H7 (cell line): ENCODE measurements at places on chromosomes 4 and X. TPM values are rescaled to one million over a fixed set of nuclear protein-coding genes. Genes with fewer than 3 reads are reported as not detected.

DNA sequence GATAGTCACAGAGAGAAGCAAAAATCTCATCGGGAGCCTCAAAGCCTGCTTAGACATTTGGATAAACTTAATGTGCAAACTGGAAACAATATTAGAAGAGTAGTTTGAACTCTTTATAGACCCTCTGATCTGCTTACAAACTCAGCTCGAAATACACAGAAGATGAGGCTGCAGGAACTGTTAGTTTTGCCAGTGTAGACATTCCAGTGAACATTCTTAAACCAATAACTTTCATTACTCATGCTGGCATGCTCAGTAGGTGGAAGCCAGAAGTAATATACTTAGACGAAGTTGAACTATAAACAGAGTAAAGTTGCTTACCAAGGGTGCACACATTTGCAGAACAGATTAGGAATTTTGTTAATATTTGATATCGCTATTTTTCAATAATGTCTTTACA, 303.5 kb downstream of the ANKRD50 start:
- no peak for DNase-seq

- DNase-seq: no peak
Measured at GRCh38 chr4:85102606-85103005, 136.1 kb upstream of the WDFY3 start.

- DNase-seq: peak; percentile 3
Measured at GRCh38 chrX:45070116-45071007, 130.3 kb downstream of the DIPK2B start.

GRCh38 chrX:130173190-130173895, 1.6 kb downstream of the RAB33A start:
- DNase-seq: no peak

GRCh38 chrX:42869659-42870476, 91.9 kb upstream of the PPP1R2C start:
- no peak for DNase-seq

DNA sequence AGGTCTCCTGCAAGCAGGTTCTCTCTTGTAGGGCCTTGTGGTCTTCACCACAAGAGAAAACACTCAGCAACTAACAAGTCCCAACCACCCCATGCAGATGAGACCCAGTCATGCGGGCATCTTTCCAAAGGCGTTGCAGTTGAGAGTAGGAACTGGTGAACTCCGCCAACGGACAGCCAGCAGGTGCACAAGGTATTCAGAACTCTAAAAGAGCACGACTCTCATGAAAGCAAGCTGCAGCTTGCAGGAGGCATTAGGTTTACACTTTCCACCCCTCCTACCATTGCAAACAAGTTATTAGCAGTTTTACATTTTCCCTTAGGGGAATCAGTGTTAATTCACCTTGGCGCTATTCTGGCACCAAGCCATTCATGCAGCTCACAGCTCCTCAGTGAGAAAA, 173.4 kb upstream of the KIT start:
- DNase-seq: no peak

- DNase-seq: no peak
Measured at GRCh38 chr4:76429636-76430035, 5.4 kb upstream of the SHROOM3 start.

DNA sequence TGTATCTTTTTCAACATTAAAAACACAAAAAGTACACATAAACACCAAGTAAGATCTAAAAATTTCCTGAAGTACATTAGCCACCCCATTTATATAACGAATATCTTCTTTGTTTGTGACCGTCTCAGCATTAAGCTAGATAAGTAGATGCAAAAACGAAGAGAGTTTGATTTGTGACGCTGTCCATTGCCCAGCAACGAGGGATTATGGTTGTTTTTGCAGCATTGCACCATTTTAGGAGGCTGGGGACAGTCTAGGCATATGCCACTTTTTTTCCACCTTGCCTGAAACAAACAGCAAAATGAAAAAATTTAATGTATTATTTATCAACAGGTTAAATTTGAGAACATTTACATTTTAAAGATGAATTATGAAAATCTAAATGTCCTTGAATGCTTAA, 12.0 kb upstream of the IGSF1 start:
- no peak for DNase-seq

- DNase-seq: no peak
Measured at GRCh38 chr4:105909787-105910281, 14.6 kb downstream of the NPNT start.

DNA sequence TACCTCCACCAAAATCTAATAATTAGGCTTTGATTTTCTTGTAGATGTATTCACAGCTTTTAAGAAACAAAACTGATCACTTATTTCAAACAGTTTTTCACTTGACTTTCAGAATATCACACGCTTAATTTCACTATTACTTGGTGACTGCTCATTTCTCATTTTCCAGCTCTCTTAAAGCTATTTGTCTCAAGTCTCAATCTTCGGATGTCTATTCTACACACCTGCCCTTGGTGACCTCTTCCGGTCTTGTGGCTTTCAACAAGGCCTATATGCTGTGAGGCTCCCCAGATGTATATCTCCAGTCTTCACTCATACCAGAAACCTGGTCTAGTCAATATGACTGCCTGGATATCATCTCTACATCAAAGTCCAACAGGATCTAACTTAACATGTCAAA, 34.9 kb upstream of the ANXA10 start:
- DNase-seq: no peak

DNA sequence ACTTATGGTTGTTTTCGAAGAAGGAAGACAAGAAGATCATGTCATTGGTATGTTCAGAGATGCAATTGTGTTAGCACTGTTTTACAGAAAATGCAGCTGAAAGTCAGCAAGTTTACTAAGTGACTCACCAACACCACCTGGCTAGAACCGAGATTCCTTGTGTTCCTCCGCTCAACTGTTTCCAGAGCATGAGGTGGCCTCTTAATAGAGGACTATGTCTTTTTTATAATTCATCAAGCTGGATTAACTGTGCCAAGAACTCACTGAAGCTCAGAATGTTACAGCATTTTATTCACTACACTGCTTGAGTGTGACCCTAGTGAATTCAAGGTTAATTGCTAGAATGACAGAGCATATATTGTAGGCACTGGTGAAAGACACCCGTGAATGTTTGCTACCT, 1573.5 kb upstream of the TENM3 start:
- no peak for DNase-seq

GRCh38 chr4:95108883-95109421, 351.2 kb downstream of the BMPR1B start:
- no peak for DNase-seq

- no peak for DNase-seq
Measured at GRCh38 chrX:123920105-123920785, 41.3 kb upstream of the STAG2 start.

DNA sequence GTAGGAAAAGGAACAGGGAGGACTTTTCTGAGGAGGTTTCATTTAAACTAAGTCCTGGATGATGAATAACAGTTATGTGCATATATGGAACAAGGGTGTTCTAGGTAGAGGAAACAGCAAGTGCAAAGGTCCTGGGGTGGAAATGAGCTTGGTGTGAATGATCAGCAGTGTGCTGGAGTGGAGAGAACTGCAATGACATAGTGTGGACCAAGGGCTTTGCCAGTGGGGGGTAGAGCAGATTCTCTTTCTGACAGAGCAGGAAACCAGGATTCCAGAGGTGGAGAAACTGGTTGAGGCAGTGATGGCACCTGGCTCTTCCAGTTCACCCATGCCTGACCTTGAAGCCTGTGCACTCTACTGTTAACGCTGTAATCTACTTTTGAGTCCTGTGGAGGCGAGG, 1.7 kb downstream of the PPP1R3F start:
- DNase-seq: no peak

GRCh38 chr4:170278460-170278859, 188.7 kb upstream of the AADAT start:
- no peak for DNase-seq

GRCh38 chr4:139085141-139085540, 69.6 kb downstream of the NOCT start:
- no peak for DNase-seq

- DNase-seq: no peak
Measured at GRCh38 chr4:4501679-4502078, 40.2 kb downstream of the STX18 start.

The EDA gene
- total RNA-seq: 8.1 and 8.6 TPM in 2 replicates

The TENM3 gene
- 67.1 and 83.5 TPM in 2 replicates for total RNA-seq

The MAGEB2 gene
- total RNA-seq: 0.35 and 1.0 TPM in 2 replicates

The MRPL1 gene
- total RNA-seq: 16.8 and 28.7 TPM in 2 replicates

The GAR1 gene
- 9.7 and 12.7 TPM in 2 replicates for total RNA-seq

The SPANXB1 gene
- not detected in 2 replicates for total RNA-seq
